ENCODE measurements at places on chromosomes 2 and 18. TPM values are rescaled to one million over a fixed set of nuclear protein-coding genes. Genes with fewer than 3 reads are reported as not detected.

GRCh38 chr2:58616961-58617360 lies 375.8 kb upstream of the FANCL start:
- no peak for DNase-seq

DNA sequence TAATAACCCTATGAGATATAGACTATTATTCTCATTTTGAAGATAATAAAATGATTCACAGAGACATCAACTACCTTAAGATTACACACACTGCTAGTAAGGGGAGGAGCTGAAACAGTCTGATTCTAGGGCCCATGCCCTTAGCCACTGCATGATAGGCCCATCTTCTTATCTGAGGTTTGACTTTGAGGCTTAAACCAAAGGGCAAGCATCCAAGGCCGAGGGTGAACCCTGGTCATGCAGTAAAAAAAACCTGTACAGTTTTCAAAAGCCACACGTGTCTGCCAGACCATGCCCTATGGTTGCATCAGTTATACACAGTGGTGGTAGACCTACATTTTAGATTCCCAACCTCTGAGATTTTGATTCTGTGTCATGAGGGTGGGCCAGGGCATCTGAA lies 44.8 kb downstream of the POLE4 start:
- DNase-seq, result no peak

- DNase-seq, result no peak
Measured at GRCh38 chr2:28751956-28752630, 463 bp downstream of the PPP1CB start.

DNA sequence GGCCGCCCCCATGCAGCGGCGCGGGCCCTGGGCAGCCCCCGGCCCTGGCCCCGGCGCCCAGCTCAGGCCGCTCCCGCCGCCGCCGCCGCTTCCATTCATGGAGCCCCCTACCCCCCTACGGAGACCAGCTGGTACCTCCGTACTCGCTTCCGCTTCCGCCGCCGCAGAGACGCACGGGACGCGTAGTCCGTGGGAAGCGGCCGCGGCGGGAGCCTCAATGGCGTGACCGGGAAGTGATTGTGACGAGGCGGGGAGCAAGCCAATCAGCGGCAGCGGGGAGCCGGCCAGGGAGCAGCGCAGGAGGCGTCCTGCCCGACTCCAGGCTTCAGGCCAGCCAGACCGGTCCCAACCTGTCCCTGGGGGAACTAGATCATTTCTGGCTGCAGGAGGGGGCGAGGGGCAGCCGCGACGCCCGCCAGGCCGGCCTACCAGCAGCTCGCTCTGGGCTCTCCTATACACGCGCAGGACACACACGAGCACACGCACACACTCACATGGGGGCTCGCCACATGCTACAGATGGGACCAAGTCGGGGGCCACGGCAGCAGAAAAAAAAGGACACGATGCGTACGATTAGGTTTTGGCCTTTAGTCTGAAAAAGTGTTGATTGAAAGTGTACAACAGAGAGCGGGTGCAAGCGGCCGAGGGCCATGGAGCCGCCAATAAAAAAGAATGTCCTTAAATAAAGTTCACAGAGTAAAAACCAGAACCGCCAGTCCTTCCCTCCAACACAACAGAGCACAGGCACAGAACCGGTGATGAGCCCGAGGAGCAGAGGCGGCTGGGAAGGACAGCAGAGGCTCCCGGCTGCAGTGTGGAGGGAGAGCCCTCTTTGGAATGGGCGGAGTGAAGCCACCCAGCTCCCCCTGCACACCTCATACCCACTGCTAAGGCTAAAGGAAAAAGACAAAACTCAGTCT lies at the start of gene ZNF513:
ZNF513 (minus strand) TSS at position 109 of the 920 bp plus-strand sequence. CDS start 208 bp downstream, outside the sequence.
- peak; percentile 94 for DNase-seq

Gene TNP1
- not detected for total RNA-seq

Gene MYO1B
- 49.4 TPM for total RNA-seq

Gene SDC1
- total RNA-seq, result 9.0 TPM
